GM04504 (cell line): ENCODE measurements at places on chromosomes 5 and 9.
A peak's percentile ranks its signal among the peaks of the same experiment; 100 is the strongest.

- DNase-seq, result no peak
These were observed 8.2 kb upstream of the FAM151B start for GRCh38 chr5:80479713-80480112.

DNA sequence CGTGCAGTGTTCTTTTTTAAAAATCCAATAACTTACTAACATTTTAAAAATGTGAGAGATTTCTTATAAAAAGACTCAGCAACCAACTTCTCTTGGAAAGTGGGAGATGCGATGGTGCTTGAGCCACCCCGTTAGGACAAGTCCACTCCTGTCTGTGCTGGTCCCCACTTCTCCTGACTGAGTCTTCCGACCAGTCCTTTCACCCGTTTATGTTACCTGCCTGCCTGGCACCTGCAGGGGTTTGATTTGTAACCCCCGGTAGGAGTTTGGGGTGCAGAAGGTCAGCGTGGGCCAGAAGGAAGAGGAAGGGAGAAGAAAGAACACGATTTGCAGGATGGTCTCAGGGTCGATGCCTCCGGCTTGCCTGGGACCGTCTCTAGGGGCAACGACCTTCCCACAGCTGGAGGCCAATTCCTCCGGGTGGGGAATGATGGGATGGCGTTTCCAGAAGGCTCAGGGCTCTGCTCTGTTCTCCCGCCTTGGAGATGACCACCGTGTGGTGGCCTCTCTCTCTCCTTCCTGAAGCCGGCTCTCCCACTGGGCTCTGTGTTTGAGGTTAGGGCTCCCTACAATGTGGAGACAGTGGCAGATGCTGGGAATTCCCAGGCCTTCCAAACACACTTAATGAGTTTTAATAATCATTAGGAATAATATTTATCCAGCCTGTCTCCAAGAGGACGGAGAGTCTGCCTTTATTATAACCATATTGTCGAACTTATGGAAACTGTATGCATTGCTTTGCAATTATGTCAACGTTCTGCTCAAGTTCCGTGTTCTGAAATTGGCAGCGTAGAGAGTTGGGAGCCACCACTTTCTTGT is 14.8 kb downstream of the COL27A1 start:
- no peak for DNase-seq

GRCh38 chr5:172795318-172795977 is 24.5 kb upstream of the DUSP1 start:
- DNase-seq, result peak; percentile 96

DNA sequence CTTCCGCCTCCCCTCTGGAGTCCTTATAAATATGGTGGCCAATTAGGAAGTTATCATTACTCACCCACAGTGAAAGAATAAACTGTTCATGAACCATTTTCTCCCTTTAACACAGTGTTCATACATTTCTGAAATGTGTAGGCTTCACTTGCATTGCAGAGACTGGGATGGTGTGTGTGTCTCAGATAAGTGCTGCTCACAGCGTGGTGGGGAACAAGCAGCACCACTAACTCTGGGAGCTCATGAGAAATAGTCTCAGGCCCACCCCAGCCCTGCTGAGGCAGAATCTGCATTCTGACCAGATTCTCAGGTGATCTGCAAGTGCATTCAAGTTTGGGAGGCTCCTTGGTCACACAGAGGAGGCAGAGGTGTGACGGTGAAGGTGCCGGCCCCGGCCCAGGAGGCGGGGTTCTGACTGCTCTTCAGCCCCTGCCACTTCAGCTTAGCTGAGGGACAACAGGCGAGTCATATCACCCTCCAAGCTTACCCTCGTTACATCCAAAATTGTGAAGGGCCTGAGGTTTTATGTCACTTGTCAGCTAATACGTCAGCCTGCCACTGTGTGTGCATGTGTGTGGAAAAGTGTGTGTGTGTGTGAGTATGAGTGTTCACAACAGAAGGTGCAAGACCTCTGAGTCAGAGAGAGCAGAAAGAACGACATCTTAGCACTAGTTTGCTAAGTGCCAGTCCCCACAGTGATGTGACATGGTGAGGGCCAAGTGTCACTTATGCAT is 34.7 kb downstream of the DAP start:
- DNase-seq, result no peak

GRCh38 chr5:141186897-141187512 is at the start of gene PCDHB9:
Gene PCDHB9, plus strand, starts transcription at chr5:141187161. Its CDS starts 158 bp downstream, at chr5:141187319.
- no peak for DNase-seq

- peak; percentile 51 for DNase-seq
These were observed 556 bp upstream of the CDK9 start for GRCh38 chr9:127785023-127785932.

- no peak for DNase-seq
These were observed 5.5 kb upstream of the LTC4S start for GRCh38 chr5:179788193-179788854.

DNA sequence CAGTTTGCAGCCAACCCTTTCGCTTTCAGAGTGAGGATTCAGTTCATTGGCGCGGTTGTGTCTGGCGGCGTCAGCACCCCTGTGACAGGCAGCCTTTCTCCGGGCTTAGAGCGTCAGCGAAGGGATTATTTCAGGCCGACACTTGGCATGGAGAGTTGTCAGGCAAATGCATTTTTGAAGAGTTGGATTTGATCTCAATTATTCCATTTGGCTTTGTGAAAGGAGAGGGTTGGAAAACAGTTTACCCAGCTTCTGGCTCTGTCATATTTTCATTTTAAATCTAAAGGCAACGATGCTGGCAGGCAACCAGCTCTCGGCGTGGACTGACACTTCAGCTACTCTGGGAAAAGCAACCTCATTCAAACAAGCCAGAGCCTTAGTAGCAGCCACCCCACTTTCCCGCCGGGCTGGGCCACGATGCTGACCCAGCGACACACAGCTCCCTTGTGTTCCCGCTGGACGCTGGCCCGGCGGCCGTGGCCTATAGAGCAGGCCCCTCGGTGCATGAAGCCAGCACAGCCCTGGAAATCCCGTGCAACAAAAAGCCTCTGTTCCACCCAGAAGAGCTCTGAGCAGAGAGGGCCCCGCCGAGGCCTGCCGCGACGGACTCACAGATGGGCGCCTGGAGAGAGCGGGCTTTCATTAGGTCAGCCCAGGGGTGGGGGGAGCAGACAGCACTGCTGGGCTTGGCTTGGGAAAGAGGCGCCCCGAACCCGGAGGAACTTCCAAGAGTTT is 28.9 kb upstream of the LPCAT1 start:
- DNase-seq, result no peak

DNA sequence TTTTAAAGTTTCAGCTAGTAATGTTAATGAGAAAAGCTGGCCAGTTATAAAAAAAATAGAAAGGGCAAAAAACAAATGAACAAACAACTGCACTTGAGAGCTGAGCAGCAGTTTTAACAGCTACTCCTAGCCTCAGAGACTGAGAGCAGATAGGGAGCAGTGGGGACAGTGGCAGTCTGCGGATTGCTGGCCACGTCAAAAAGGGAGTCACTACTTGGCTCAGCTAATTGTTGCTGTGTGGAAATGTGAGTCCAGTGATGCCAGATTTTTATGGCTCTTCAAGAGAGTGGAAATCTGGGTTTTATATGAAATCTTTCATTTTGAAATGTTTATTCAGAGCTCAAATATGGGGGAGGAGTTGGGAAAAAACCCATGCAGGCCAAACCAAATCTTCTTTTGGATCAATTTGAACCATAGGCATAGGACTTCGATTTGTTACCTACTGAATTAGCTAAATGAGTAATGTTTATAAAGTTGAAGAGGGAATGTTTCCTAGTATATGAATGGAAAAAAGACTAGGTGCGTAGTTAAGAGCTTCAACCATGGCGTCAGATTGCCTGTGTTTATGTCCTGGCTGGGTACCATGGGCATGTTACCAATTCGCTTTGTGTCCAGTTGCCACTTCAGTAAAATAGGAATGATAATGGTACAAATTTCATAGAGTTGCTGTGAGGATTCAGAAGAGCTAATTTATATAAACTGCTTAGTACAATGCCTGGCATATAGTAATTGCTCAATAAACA is 102.1 kb downstream of the PAM start:
- peak; percentile 89 for DNase-seq

DNA sequence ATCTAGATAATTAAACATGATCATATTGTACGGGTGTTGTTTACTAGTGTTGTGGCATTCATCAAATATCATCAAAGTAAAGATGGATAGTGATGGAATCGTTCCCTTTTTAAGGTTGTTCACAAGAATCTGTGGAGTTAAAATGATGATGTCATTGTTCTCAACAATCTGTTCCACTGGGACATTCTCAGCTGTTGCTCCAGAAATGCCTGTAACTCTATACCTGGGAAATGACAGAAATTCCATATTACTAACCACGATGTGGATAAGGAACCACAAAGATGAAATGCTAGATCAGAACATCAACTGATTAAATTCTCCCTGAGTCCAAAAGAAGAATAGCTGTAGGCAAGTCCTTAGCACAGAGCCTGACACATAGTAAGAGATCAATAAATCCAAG is 38.0 kb downstream of the RIGI start:
- no peak for DNase-seq

GRCh38 chr9:127833555-127833954 is 20.9 kb downstream of the ENG start:
- DNase-seq, result peak; percentile 46

GRCh38 chr9:14103115-14103514 is 210.8 kb downstream of the NFIB start:
- no peak for DNase-seq

DNA sequence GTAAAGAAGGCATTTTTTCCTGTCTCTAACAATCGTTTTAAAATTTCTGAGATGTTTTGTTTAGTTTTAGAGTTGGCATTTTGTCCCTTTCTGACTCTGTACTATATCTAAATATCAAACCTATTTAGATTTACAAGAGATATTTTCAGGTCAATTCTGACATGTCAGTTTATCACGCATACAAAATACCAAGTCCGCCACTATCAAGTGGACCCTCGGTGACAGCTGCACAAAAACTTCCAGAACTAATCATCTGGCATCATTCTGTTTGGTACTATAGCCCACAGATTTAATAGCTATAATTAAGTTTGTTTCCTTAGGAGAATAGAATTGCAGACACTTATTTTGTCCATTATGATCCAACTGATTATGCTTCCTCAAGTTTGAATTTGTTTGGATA is 1278.2 kb downstream of the CDH12 start:
- no peak for DNase-seq

DNA sequence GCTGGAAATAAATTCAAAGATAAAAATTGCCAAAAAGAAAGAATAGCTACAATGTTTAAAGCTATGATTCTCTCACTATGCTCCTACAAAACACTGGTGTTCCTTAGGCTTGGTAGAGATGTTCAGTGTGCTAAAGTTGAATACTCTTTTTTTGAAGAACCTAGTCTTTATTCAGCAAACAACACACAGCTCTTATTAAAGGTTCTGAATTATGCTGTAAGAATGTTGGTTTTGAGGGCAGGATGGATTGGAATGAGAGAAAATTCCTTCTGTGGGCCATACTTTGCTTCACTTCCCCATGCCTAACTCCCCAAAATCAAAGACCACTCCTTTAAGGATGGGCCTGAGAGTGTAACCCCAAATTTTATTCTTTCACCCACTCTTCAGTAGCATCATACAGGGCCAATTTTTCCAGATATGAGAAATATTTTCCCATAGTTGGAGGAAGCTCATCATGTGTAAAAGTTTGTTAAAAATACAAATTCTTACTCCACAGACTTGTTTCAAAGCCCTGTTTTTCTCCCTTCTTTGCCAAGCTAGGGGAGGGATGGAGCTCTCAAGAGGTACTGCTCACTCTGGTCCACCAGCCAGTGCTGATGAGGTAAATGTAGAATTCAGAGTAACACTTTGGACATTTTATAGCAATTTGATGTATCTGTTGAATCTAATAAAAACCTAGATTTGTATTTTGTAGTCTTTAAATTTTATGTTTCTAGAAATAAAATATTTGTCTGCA is 99.3 kb downstream of the GDNF start:
- no peak for DNase-seq
